Fibroblast of pulmonary artery (primary cell): ENCODE measurements at places on chromosomes 3 and 15.

GRCh38 chr3:71056327-71056726, 527.2 kb downstream of the FOXP1 start:
- DNase-seq, result peak; percentile 53

DNA sequence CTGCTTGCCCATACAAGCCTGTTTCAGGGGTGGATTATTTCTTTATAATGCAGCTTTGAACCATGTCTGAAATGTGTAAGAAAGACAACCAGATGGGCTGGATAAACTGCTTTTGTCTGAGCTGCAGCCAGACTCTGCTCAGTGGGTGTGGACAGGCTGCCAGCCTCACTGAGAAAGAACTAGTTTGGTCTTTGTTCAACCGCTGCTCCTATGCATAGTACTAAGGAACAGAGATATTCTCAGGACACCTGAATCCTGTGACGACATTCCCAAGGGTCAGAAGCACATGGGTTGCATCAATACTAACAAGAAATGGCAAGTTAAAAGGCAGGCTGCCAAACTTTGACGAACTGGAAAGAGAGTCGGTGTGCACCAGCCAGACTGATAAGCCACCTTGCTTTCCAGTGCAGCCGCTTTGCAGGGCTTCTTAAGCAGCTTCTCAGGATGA, 57.2 kb downstream of the PLD1 start:
- peak; percentile 69 for DNase-seq

GRCh38 chr3:107589454-107589853, 66.7 kb downstream of the BBX start:
- DNase-seq, result no peak

- no peak for DNase-seq
Measured at GRCh38 chr3:189146848-189147247, 24.9 kb upstream of the TPRG1 start.

GRCh38 chr15:37007301-37007700, 93.0 kb downstream of the MEIS2 start:
- no peak for DNase-seq

DNA sequence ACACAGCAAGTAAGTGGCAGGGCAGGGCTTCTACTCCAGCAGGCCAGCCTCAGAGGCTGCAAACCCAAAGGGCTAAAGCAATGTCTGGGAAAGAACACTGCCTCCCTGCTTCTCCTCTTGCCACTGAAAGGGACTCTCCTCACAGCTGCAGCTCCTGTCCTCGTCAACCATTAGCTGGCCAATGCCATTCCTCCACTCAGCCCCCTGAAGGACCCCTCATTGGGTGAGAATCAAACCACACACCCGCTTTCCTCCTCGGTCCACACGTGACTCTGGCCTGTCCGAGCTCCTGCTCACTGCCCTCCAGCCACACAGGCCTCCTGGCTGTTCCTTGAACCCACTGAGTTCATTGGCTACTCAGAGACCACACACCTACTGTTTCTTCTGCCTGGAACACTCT, 253.7 kb upstream of the TLE3 start:
- DNase-seq, result no peak

DNA sequence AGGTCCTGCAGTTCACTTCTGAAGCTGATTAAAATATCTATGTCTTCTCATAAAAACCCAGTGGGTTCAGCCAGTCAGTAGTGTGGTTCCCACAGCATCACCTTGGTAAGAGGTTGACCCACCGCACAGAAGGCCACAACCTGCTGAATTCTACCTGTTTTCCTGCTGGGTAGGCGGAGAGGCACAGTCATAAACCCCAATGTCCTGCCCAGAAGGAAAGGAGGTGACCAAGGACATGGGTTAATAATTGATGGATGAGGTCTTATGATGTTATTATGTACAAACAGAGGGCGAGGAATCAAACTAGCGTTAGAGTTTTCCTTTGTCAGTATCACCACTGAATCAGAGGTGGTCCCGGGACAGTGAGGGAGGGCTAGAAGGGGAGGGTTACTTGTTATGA, 27.8 kb downstream of the CA12 start:
- no peak for DNase-seq

DNA sequence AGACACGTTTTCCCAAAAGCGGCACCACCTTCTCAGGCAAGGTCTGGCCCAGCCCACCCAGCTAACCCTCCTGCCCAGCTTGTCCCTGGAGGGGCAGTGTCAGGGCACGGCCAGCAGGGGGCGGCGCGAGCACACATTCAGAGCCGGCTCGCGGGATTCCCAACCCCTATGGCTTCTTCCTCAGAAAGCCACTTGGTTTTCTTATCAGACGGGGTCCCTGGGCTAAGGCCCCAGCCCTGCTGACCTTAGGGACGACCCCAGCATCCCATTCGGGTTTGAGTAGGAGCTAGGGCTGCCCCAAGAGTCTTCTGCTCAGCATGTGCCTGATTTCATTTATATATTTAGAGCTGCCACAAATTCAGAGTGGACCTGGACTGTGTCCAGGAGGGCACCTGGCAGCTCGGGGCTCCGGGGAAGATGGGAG, 14.5 kb downstream of the RLBP1 start:
- DNase-seq, result peak; percentile 69

DNA sequence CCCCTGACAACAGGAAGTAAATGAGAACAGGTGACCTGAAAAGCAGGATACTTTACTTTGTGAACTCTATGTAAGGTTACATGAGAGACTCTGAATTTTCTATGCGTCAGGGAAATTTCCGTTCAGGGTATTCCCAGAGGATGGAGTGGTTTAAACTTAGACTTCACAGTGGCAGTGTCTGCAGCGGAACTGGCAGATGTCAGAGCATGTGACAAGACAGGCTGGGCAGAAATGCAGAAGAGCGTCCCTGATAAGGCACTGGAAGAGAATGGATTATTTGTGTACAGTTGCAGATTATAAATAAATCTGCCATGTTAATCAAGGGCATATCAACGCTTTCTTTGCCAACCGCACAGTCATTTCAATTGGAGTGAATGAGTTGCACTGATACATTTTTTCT, 598.4 kb upstream of the ZNF717 start:
- no peak for DNase-seq

- DNase-seq, result no peak
Measured at GRCh38 chr3:2727610-2728318, 382.4 kb downstream of the IL5RA start.

DNA sequence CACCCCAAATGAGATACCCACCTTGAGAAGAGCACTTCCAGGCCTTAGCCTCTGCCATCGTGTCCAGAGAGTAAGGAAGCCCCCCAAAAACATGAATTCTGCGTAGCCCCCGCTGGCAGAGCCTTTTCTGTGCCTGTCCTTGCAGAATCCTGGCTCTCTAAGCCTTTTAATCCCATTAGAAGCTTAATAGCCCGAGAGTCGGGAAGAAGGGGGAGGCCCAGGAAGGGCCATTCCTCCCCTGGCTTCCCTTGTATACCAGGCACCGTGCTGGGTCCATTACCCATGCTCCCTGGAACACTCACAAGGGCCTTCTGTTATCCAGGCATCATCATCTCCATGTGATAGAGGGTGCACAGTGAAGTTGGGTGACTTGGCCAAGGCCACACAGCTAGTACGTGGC, 7.1 kb downstream of the SPTBN5 start:
- DNase-seq, result no peak

DNA sequence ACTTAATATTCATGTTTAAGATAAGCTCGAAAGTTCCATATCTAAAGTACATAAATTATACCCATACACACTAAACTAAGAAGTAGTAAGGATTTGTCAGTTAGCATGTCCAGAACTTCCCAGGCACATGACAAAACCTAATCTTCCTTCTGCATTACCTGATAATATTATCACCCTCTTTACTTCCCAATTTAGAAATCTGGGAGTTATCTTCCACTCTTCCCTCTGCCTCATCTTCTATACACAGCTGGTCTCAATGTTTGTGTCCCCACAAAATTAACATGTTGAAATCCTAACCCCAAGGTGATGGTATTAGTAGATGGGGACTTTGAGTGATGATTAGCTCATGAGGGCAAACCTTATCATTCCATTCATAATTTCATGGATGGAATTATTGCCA, 15.3 kb downstream of the GABPB1 start:
- no peak for DNase-seq

DNA sequence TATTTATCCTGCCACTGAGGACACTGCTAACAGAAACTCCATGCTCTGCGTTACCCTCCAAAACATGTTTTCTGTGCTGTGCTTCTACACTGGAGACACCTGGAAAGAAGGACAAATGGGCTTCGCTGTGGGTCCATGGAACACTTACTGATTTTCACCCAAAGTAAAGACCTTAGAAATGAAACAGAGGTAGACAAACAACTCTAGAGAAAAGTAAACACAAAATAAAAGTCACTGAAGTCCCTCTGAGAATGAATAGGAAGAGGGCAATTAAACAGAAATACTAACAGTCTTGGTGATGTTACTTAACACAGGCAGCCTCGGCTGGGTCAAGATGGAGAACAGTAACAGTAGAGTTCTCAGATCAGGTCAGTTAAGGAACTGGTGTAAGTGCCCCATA, 6.7 kb upstream of the STIMATE start:
- DNase-seq, result no peak

GRCh38 chr3:35643495-35643894, 4.2 kb downstream of the ARPP21 start:
- no peak for DNase-seq

DNA sequence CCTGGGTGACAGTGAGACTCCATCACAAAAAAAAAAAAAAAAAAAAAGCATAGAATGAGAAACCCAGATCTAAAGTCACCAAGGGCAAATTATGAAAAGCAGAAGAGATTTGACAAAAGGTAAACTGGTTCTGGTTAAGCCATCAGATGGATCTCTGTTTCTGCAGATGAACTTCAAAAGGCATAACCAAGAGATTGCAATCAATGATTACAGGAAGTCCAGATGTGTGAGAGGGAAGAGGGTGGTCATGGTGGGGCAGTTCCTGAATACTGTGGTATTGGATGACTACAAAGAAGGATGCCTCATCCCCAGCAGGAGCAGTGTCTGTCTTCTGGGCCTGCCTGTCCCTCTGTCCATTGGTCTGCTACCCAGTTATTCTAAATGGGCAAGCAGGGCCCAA, 3.8 kb downstream of the P4HTM start:
- DNase-seq, result no peak

DNA sequence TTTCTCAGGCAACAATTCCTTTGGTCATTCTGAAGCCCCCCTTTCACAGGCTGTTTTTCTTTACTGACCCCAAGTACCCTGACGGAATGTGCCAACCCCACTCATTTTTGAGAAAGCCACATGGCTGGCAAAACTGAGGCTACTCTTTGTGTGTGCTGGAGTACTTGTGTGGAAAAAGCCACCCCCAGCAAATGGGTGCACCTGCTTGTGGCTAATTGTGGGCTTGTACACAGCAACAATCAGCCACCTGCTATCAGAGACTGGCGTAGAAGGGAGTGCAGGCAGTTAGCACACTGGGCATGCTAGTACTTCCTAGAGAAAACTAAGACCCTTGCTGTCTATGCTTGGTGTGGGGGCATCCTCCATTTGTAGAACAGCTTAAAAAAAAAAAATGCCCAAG, 110.1 kb upstream of the LMOD3 start:
- no peak for DNase-seq

GRCh38 chr3:130259166-130259874, 86.2 kb upstream of the COL6A5 start:
- DNase-seq, result peak; percentile 13

GRCh38 chr3:56321383-56321782, 146.9 kb downstream of the ERC2 start:
- no peak for DNase-seq

GRCh38 chr15:78023865-78024518, 53.5 kb downstream of the TBC1D2B start:
- DNase-seq, result peak; percentile 55

DNA sequence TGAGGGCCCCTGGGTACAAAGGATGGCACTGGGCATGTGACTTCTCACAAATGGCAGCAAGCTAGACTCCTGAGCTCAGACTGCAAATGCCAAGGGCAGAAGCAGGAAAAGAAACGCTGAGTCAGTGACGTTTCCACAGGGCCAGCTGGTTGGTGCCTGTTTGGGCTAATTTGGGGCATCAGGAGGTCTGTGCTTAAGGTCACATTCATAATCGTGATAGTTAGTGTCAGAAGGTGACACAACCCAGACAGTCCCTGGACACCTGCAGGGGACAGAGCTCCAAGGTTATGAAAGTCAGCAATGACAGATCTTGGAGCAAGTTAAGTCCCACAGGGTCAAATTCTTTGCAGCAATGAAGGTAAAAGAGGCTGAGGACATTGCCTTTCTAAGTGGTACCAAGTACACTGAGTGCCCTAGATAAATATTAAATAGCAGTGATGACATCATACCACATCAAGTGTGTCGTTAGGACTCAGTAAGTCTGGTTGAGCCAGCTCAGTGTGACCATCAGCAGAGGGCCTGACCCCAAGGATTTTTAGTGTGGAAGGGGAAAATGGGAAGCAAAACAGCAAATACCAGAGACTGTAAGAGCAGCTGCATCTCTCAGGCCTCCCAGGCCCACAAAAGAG, 556.9 kb upstream of the CFAP20DC start:
- DNase-seq, result no peak

GRCh38 chr15:85534031-85534430, 153.6 kb downstream of the AKAP13 start:
- DNase-seq, result no peak

DNA sequence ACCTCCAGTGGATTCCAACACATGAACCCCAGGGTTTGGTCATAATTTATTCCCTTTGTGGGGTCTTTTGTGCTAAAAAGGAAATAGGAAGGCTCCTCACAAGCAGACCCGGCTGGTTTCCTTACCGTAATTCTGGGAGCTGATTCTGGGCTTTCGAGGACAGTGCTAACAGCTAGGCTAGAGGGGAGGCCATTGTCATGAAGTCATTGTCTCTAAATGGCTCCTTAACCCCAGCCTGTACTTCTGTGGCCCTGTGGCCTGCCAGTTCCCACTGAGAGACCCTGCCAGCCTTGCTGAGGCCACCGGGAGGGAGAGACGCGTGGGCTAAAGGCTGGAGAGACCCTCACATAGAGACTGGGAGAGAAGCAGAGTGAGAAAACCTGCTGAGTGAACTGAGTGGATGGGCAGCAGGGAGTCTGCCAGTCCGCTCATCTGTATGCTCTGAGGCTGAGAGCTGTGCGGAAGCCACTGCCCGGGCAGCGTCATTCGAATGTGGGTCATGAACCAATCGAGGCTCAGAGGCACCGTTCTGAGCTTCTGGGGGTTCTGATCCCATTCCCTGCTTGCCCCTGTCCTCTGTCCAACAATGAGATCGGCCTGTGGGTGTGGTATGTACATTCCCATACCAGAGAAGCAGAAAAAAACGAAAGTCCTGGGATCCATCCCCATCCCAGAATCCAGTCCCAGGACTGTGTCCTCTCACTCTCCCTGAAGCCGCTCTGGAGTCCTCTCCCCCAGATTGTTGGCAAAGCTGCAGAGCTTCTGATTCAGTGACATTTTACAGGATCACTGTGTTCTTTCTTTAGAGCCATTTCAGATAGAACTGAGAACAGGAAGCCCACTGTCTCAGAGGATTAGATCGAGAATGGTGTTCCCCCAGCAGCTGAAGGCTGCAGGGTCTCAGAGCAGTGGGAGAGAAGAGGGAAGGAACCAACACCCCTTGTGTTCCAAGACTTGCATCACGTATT, 21.3 kb upstream of the DGKG start:
- DNase-seq, result no peak

DNA sequence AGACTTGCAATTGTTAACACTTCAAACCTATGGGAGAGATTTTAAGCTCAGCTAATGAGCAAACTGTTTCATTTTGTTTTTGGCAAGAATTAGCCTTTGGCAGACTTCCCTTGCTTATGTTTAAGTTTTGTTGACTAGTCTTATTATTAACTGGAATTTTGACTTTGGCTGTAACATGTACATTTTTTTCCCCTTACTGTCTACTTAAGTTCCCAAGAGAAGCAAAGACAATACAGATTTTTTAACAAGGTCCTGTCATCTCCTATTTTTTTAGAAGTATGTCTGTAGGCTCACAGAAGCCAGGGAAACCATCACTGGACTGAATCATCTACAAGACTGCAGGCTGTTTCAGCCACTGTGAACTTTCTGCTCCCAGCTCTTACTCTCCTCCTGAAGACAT, 74.3 kb downstream of the DGKG start:
- DNase-seq, result peak; percentile 77
